ENCODE measurements at places on chromosomes 4 and X.

DNA sequence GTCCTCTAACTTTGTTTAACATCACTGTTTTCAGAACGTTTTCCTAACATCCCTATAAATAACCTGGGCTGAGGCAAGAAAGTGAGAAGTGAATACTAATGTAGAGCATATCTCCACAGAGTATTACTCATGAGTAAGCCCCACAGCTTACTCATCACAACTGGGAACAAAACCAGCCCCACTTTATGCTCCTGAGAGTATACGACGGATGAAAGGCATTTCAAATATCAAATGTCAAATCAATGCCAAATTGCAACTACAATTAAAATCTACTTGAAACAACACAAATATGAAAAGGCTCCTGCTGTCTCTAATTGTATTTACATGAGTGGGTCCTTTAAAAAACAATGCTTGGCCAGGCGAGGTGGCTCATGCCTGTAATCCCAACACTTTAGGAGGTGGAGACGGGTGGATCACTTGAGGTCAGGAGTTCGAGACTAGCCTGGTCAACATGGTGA, 41.2 kb downstream of the SH3RF1 start:
- ATAC-seq, result peak; percentile 81

- peak; percentile 49 for ATAC-seq
Observed at GRCh38 chrX:135984791-135985156, 461 bp upstream of the SLC9A6 start.

- ATAC-seq, result peak; percentile 76
Observed at GRCh38 chrX:281166-281999, at the start of gene PLCXD1. TSS of gene PLCXD1 (plus strand) at chrX:281381. CDS start at chrX:284188, 2,807 bp downstream.

DNA sequence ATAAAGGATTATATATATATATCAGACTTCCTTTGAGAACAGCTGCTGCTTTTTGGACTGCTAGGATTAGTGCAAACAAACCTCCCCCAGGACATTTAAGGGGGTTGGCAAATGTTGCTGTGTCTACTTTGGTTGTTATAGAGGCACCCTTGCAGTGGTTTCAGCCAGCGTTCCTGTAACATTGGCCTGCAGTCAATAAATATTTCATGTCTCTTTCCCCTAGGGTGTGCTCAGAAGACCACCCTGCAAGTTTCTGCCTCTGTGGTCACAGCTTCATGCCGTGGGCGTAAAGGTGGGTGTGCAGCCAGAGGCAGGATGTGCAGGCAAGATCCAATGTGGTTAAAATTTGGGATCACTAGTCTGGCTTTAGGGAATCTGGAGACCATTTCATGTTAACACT, 28.9 kb downstream of the FGF5 start:
- no peak for ATAC-seq

GRCh38 chr4:985123-985830, 1.6 kb upstream of the IDUA start:
- ATAC-seq, result no peak

DNA sequence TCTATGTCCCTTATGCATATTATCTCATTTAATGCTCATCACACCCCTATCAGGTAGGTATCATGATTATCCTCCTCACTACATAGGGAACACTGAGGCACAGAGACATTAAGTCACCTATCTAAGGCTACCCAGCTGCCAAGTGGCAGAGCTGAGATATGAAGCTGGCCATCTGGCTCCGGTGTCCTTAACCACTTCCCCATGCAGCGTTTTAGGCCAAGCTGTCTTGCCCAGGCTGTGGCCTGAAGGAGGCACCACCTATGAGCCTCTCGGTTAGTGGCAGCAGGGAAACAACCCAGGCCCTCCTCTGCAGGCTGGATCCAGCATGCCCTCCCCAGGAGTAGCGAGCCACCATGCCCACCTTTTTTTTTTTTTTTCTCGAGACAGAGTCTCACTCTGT, 16.3 kb downstream of the PJA1 start:
- ATAC-seq, result no peak

DNA sequence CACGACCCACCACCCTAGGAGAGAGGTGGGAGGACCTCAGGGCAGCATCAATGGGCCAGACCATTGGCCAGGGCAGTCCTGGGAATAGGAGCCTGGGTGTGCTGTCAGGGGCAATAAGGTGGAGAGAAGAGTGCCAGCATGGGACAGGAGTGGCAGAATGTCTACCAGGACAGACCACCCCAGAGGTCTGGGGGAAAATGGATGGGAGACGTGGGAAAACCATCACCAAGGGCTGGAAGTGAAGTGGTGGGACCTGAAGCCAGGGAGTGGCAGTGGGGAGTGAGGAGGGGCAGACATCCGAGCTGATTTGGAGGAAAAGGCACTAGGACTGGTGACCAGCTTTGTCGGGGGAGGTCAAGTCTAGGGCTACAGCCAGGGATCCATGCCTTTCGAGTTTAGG, 993 bp downstream of the EVC2 start:
- ATAC-seq, result no peak

DNA sequence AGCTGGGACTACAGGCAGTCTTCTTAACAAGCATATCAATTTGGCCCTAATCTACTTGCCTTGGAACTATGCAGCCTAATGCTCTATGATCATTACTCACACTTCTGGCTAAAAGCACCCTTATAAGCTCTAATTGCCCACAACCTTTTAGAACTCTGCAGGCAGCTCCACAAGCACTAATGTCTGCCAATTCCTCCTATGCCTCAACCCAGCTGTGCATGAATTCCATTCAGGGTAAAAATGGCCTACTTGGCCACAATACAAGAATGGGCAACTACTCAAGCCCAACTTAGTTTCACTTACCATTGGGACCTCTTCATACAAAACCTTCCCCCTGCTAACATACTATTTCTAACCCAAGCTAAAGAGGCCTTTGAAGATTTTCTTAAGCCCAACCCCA, 51.7 kb downstream of the ZNF718 start:
- ATAC-seq, result no peak

DNA sequence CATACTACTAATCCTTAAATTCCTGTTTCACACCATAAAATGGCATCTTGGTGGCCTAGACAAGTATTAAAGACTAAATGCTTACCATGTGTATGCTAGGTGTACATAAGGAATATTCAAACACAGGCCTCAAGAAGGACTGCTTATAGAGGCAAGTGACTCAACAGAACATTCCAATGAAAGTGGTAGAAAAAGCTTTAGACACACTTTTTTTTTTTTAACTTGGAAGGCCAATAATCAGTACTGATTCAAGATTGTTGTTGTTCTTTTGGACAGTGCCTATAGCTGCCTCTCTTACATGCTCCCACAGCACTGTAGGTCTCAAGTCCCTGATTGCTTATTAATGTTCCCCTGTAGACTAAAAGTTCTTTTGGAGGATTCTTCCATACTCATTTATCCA, 77.6 kb downstream of the FBXL5 start:
- ATAC-seq, result peak; percentile 30

- peak; percentile 99 for ATAC-seq
Observed at GRCh38 chrX:106959901-106960300, 39.7 kb downstream of the CLDN2 start.

DNA sequence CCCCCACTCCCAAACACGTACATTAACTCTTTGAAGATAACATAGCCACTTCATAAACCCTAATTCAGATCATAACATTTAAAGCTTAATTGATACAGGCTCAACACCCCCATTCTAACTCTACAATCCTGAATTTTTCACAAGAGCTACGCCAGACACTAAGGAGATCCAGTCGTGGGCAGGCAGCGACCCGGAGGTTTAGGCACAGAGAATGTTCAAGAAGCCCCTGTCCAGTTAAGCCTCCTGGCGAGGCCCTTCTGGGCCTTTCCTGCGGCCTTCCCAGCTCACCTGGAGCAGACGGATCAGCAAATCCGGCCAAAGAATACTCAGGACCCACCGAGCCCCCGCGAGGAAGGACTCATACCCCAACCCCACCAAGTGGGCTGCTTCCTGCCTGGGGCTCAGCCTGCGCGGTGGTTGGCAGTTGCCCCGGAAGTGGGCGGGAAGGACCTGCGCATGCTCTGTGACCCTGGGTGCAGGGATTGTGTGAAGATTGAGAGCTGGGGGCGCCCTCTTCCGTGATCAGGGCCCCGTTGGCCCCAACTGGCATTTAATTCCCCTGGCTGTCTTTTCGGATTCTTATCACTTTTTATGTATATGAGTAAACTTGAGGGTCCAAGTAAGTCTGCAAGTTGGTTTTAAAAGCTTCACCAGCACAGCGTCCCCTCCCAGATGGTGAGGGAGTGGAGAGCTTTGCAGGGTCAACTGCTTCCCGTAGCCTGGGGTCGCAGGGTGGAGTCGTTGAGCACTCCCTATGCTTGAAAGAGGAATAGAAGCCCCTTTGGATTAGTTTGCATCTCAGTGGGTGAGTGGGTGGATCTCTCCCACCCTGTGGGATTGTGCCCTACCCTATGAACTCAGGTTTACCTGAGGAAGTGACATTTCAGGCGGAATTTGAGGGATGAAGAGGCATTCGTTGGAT, at the start of gene TRIM61:
TSS of gene TRIM61 (minus strand) at position 415 of the 922 bp plus-strand sequence. CDS start 7,655 bp downstream, outside the sequence.
- ATAC-seq, result peak; percentile 95

GRCh38 chr4:9994246-9994847, 26.9 kb downstream of the SLC2A9 start:
- no peak for ATAC-seq

DNA sequence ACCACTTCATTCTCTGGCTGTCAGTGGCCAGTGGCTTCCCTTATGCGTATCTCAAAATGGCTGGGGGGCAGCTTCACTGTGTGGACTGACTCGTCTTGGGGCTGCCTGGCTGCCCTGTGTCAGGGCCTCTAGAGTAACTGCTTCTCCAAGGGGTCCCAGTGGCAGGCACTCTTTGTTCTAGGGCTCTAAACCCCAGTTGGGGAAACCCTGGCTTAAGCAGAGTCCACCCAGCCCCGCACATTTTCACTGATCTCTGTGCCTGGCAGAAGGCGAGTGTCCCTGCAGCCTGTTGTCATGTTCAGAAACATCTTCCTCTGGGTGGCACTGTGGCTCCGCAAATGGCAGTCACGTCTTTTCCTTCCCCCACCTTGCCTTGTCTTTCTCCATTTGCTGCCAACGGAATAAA, 59.7 kb downstream of the NBDY start:
- no peak for ATAC-seq

GRCh38 chr4:94364527-94364926, 21.9 kb upstream of the HPGDS start:
- ATAC-seq, result no peak

DNA sequence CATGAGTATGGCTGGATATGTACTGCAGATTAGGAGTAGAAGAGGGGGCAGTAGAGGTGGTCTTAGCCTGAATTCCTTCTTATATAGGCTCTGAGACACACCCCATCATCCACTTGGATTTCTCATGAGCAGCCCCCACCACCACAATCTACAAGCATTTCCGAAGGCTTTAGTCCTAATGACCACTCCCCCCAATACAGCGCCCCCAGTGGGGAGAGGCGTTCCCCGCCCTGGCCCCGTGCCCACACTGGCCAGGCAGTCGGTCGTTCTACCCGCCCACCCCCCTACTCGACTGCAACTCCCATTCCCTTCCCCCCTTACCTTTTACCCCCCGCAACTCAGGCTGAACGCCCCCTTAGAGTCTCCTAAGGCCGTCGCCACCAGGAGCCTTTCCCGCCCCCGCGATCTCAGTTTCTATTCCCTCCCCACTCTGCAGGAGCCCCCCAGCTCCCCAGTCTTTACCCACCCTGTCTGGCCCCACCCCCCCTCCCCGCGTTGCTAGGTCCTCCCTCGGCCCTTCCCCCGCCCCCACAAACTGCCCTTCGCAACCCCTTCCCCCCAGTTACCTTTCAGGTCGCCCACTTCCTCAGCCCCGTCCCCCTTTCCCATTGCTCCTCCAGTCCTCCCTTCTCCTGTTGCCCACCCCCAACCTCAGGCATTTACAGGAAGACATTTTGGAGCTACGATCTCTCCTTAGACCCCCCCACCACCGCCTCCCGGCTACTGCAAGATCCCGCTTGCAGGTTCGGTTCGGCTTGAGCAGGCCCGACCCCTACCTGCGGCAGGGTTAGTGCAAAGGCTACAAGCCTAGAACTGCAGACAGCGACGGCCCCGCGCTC, 468 bp downstream of the ZMYM3 start:
- no peak for ATAC-seq

DNA sequence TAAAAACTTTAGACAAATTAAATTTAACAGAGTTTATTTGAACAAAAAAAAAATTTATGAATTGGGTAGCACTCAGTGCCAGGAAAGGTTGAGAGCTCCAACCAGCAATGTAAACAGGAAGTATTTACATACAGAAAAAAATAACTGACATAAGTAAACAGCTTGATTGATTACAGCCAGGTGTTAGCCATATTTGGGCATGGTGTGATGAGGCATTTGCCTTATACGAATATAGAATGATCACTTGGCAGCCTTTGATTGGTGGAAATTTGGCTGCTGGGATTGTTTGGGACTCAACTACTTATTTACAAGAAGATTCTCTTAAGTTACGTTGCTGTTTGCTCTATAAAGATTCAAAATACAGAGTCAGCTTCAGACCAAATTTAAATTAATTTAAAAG, 172.0 kb downstream of the ADAM29 start:
- no peak for ATAC-seq

DNA sequence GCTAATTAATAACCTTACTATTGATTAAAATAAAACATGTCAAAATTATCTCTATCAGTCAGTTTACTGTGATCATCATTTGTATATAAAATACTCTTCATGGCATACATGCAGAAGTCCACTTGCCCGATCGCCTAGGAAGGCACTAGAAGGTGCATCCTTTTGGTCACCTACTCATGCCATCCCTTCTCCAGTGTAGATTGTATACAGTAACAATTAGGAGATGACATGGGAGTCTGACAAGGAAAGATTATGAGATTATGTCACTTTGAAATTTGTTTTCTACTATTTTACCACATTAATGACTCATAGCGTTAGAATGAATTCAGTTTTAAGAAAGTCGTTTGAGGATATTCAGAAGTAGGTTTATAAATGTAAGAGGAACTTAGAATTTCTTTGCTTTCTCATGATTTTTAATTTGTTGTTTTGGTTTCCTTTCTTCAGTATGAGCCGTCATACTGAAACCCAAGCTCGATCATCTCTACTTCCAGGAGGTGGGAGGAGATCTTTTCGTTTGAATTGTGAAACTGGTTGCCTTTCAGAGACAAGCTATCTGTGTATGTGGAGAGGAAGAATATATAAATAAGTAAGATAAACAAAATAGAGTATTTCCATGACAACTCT, 51.1 kb upstream of the UNC5C start:
- no peak for ATAC-seq

DNA sequence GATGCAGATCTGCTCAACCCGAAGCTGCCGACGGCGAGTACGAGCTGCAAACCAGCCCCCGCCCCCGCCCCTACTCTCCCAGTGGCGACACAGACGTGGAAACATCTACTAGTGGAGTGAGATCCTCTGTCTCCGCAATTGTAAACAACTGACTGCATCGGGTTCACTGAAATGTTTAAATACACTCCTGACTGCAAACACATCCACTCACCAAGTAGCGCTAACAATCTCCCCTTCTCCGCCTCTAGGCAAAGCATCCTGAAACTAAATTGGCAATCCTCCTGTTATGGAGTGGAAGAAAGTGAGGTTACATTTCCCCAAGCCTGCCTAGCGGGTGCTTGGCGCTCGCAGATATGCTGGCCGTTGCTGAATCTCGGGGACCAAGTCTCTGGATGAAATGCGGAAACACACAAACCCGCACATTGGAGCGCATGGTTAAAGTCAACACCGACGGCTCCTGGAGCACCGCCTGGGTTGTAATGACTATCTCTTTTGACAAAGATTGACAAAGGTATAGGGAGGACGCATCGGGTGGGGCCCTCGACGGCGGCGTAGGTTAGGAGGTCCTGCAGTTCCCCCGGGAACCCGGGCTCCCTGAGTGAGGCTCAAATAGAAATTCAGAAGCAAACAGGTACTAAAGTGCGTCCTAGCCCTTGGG, 117.0 kb upstream of the TEX13C start:
- ATAC-seq, result no peak

GRCh38 chr4:9987749-9988362, 33.4 kb downstream of the SLC2A9 start:
- ATAC-seq, result no peak

GRCh38 chr4:36394352-36394903, 113.0 kb downstream of the DTHD1 start:
- no peak for ATAC-seq

All from motor neuron (in vitro differentiated cells).